Omental fat pad (tissue), 4 donors: ENCODE measurements at places on chromosomes 7 and 10.

DNA sequence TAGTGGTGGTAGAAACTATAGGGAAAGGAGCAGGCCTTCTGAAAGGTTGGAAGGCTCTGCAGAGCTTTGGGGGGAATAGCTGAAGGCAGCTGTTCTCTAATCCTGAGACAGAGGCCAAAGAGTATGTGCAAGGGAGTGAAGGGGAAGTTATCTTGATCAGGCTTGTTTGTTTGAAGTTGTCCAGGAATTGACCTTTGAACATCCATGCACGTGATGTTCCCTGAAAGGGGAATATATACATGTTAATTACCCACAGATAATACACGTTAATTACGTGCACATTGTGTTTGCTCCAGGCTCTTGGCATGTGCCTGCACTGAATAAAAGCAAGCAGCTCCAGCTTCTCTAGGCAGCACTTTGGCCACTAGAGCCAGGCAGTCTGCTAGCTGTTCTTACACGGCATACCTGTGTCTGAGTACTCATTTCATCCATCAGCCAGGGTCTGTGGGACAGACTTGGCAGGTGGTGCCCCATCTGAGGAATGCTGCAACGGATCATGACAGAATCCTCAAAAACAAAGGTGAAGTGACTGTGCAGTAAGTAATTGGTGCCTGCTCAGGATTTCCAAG, 18.0 kb upstream of the STARD3NL start:
- no peak for DNase-seq

DNA sequence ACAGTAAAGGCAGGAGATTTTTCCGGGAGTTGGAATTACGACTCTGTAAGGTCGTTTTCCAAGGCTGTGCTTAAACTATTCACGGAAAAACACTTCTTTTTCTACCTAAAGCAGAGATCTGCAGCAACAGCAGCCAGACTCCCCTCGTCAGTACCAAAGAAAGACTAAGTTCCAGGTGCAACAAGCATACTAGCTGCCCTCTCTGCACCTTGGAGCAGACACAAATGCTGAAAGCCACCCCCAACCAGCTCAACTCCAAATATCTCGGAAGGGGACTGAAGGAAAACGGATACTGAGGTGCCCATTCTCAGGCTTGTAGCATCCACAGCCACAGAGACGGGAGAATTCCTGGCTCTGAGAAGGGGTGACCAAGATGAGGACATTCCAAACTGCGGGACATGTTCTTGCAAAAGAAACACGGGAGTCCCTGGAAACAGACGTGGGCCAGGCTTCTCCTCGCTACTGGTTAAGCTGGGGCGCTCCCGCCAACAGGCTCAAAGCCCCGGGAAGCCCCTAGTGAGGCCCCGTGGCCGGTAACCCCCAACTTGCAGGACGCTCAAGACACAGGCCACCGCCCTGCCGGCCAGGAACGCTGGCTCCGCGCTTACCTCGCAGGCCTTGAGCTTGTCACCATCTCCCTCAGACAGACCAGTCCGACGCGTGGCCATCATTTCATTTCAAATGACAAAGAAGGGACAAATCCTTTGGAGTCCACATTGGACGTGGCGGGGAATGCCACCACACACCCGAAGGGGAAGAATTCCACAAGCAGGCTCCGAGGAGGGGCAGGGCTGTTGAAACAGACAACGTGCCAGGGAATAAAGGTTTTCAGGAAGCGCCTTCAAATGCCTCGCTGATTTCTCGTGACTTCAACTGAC, 2.2 kb downstream of the ARHGAP21 start:
- DNase-seq: no peak

- DNase-seq: no peak
These were observed 260.6 kb downstream of the POU6F2 start for GRCh38 chr7:39238234-39238869.

DNA sequence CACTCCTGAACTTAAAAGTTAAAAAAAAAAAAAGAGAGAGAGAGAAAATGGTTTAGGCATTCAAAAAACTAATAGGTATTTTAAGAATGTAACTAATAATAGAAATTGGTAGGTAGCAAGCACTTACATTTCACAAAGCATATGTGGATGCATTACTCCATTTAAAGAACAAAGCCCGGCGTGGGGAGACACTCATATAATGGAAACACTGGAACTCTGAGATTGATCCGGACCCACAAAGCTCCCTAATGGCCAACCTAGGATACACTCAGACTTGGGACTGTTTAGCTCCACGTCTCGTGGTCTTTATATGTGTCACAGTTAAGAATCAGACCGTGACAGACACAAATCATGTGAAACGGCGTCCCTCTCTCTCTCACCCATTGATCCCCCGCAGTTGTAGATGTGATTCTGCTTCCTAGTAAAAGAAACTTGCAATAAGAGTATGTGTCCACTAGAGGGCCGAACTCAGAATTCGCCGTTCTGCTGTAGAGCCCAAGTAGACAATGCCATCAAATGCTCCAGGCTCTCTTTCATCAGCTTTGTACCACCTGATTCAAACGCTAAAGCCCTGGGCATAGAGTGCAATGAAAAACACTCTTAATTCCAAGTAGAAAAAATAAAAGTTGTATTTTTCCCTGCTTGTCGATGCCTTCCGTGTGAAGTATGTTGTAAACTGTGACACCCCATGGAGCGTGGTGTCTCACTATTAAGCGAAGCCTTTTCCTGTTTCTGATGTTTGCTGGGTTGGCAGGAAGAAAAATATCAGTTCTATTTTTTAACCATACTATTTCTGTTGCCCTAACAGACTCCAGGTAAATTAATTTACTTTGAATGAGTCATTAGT, 429.0 kb upstream of the MTPN start:
- no peak for DNase-seq

- DNase-seq: no peak
These were observed 417.5 kb downstream of the CDC14C start for GRCh38 chr7:49341849-49342248.
